ENCODE measurements at places on chromosomes 12 and 14. TPM values are rescaled to one million over a fixed set of nuclear protein-coding genes. Genes with fewer than 3 reads are reported as not detected.

Gene RD3L
- total RNA-seq, result not detected

Gene NGB
- not detected for total RNA-seq

Gene ABCD2
- total RNA-seq, result 0.03 TPM

Gene RPGRIP1
- not detected for total RNA-seq

Gene CLEC2A
- total RNA-seq, result not detected

Gene SLC6A13
- not detected for total RNA-seq

Gene PZP
- not detected for total RNA-seq

Gene SLC17A8
- not detected for total RNA-seq

Data from foreskin keratinocyte (primary cell).